ENCODE measurements at places on chromosomes 6 and 20.
A peak's percentile ranks its signal among the peaks of the same experiment; 100 is the strongest.

DNA sequence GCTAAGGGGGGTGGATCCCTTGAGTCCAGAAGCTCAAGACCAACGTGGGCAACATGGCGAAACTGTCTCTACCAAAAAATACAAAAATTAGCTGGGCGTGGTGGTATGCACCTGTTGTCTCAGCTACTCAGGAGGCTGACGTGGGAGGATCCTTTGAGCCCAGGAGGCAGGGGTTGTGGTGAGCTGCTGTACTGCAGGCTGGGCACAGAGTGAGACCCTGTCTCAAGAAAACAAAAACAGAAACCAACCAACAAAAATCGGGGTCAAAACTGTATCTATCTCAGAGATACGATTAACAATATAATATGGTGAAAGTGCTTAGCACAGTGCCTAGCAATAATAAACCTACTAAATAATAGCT is 20.7 kb upstream of the BCAS1 start:
- DNase-seq, result no peak

GRCh38 chr20:63696628-63697356 is at the start of gene TNFRSF6B:
TNFRSF6B (plus strand) TSS chr20:63696652; CDS start chr20:63696768, 116 bp downstream.
- no peak for DNase-seq

- no peak for DNase-seq
Measured at GRCh38 chr6:11909696-11910132, 102.4 kb upstream of the HIVEP1 start.

- DNase-seq, result no peak
Measured at GRCh38 chr6:142624978-142625715, 319.8 kb downstream of the HIVEP2 start.

DNA sequence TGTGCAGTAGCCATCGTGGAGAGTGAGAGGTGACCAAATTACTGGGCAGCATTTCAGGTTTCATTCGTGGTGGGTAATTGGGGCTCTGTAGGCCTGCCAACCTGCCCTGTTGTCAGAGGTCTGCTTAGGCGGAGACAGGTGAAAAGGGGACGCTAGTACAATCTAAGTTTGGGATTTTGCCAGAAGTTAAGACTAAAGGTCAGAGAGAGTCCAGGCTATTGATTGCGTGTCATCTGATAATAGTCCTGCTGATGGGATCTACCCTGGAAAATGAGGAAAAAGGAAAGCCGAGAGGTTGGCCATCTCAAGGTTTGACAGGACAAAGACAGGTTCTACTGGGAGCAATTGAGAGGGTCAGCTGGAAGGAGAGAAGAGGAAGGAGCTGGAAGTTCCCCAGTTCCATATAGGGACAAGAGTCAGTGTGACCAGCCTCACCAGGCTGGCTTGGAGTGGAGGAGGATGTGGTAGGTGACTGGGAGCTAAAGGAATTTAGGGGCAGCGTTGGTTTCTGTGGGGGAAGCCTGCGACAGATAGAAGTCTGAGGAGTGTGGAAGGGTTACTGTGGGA is 10.9 kb downstream of the ARFGEF2 start:
- no peak for DNase-seq

GRCh38 chr6:6494677-6495076 is 93.8 kb upstream of the LY86 start:
- no peak for DNase-seq

DNA sequence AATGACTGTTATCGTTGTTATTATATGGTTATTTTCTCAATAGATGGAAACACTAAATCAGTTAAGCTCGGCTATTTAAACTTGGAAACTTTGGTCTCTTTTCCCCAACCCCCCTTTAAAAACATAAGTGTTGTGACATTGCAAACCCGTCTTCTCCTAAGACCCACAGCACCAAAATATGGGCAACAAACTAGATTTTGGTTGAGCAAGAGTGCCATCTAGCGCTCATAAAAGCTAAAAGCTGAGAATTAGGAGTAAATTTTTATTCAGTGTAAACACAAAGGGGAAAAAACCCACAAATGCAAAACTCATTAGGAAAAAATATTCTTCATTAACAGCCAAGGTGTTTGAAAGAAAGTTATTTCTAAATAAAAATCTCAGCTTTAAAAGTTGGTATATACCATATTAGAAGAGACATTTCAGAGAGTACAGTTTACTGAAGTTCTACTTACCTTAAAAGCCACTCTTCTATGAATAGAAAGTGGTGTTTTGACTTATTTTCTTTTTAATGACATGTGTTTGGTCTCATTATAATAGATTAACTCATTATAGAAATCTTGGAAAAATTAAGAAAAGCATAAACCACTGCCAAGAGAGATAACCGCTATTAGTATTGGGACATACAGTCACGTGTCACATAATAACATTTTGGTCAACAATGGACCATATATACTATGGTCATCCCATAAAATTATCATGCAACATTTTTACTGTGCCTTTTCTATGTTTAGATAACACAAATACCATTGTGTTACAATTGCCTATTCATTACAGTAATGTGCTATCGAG is 21.1 kb downstream of the SESN1 start:
- DNase-seq, result peak; percentile 52

All from stimulated activated CD4-positive, alpha-beta T cell treated with anti-CD3 and anti-CD28 coated beads, Interleukin-1b, Interleukin-23, amount 100 ng/mL, for 4 hours (primary cell).